ENCODE measurements at places on chromosomes 3 and 15.

DNA sequence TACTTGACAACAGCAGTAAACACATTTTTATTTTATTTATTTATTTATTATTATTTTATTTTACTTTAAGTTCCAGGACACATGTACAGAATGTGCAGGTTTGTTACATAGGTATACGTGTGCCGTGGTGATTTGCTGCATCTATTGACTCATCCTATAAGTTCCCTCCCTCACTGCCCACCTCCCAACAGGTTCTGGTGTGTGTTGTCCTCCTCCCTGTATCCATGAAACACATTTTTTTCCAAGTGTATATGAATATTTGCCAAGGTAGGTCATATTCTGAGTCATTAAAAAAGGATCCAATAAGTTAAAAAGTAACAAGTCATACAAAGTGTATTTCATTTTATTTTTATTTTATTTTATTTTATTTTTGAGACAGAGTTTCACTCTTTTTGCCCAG is 567.3 kb upstream of the KCNMB2 start:
- DNase-seq: no peak

- DNase-seq: no peak
Measured at GRCh38 chr3:66401157-66401550, 99.7 kb downstream of the LRIG1 start.

GRCh38 chr3:159837725-159838124 is 150.9 kb upstream of the IL12A start:
- DNase-seq: no peak

GRCh38 chr3:38118421-38119247 is 18.3 kb downstream of the ACAA1 start:
- no peak for DNase-seq

GRCh38 chr3:152026033-152026556 is 152.7 kb downstream of the SUCNR1 start:
- no peak for DNase-seq

- DNase-seq: no peak
Measured at GRCh38 chr3:197007953-197008352, 21.7 kb downstream of the MELTF start.

DNA sequence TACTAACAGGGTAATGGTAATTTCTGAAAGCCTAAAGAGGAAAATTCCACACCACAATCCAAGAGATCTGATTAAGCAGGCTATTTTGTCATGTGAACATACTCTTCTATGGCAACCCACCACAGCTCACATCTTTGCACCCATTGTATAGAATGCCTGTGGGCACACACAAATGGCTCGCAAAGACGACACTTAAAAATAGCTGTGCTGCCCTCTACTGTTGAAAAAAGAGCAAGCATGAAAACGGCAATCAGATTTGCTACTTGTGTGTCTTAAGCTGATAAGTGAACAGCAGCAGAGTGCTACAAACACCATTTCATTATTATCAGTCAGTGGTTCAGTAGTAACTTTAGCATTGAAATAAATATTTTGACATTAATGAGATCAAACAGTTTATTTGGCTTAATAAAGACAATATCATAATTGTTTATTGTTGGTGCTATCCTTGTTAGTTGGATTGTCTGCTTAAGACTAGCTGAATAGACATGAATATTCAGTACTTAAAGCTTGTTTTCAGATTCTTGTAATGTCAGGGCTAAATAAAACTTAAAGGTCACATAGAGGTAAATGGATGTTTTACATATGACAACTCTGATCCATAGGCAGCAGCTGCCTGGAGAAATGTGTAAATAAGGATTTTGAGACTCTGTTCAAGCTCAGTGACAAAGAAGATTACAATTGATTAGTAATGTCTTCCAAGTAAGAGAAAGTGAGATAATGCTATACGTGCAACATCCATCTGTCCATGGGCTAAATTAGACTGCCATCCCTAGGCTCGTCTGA is 199.1 kb downstream of the LRRN1 start:
- DNase-seq: no peak

GRCh38 chr3:60497902-60498301 is 753.4 kb downstream of the FHIT start:
- no peak for DNase-seq

- no peak for DNase-seq
Measured at GRCh38 chr15:48463366-48463880, 132.2 kb downstream of the DUT start.

- no peak for DNase-seq
Measured at GRCh38 chr15:73284090-73284716, 84.6 kb downstream of the HCN4 start.

- DNase-seq: no peak
Measured at GRCh38 chr15:53354874-53355273, 404.6 kb downstream of the WDR72 start.

GRCh38 chr15:83066034-83066733 is 868 bp downstream of the BTBD1 start:
- no peak for DNase-seq

Measured in stimulated activated CD8-positive, alpha-beta memory T cell treated with anti-CD3 and anti-CD28 coated beads, Interleukin-4, amount 100 ng/mL, for 4 hours (primary cell).